ENCODE measurements at places on chromosomes 4 and X. TPM values are rescaled to one million over a fixed set of nuclear protein-coding genes. Genes with fewer than 3 reads are reported as not detected.

Gene TMEM31
- total RNA-seq = not detected

Gene PF4V1
- total RNA-seq = not detected

Gene TDO2
- total RNA-seq = 0.55 TPM

Gene MID2
- total RNA-seq = 8.2 TPM

Gene PRR32
- not detected for total RNA-seq

Measured in A549 treated with AZD2906 at 1 μM for 4 hours (cell line).